ENCODE measurements at places on chromosomes 4 and X.

DNA sequence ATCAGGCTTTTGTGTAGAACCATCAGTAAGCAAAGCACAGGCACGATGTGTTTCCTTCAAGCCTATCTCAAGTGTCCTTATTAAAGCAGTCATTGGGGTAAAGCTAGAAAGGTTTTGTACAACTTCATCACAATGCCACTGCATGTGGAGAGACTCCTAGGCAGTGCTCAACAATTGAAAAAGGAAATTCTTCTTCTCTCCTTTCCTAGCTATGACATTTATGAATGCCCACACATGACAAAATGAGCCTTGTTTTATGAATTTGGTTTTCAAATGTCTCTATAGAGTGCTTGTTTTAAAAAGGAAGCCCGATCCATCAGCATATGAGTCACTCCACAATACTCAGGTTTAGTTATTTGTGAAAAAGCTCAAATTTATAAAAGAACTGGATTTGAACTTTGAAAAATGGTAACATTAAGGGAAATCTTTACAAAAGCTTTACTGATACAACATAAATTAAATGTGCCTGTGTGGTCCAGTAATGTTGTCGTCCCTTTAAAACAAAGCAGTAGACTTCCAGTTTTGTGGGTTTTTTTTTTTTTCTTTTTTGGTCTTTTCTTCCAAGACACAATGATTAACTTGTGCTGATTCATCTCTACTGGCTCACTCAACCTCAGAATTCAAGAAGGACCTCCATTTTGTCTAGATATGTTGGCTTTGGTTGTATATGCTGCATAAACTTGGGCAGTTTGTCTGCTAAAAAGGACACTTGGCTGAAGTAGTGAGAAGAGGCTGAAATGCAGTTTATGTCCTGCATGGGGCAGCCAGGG, 273.8 kb downstream of the GASK1B start:
- DNase-seq, result no peak

- DNase-seq, result no peak
Measured at GRCh38 chr4:188879598-188879997, 740.4 kb downstream of the TRIML1 start.

GRCh38 chrX:150935467-150935866, 37.0 kb upstream of the CD99L2 start:
- DNase-seq, result no peak

GRCh38 chrX:33726281-33727160, 405.6 kb downstream of the FAM47A start:
- DNase-seq, result no peak

DNA sequence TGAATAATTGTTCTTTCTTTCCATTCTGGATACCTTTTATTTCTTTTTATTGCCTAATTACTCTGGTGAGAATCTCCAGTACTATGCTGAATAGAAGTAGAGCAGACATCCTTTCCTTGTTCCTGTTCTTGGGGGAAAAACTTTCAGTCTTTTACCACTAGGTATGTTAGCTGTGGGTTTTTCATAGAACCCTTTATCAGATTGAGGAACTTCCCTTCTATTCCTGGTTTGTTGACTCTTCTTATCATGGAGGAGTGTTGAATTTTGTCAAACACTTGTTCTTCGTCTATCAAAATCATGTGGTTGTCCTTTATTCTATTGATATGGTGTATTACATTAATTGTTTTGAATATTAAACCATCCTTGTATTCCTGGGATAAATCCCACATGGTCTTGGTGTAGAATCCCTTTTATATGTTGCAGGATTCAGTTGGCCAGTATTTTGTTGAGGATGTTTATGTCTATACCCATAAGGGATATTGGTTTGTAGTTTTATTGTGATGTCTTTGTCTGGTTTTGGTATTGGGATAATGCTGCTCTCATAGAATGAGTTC, 23.6 kb downstream of the SH3BP2 start:
- no peak for DNase-seq

- DNase-seq, result no peak
Measured at GRCh38 chrX:150983521-150984168, 510 bp downstream of the HMGB3 start.

GRCh38 chrX:71626576-71626975, 8.3 kb upstream of the CXCR3 start:
- no peak for DNase-seq
